ENCODE measurements at places on chromosomes 12 and 14. TPM values are rescaled to one million over a fixed set of nuclear protein-coding genes. Genes with fewer than 3 reads are reported as not detected.
A peak's percentile ranks its signal among the peaks of the same experiment; 100 is the strongest.

DNA sequence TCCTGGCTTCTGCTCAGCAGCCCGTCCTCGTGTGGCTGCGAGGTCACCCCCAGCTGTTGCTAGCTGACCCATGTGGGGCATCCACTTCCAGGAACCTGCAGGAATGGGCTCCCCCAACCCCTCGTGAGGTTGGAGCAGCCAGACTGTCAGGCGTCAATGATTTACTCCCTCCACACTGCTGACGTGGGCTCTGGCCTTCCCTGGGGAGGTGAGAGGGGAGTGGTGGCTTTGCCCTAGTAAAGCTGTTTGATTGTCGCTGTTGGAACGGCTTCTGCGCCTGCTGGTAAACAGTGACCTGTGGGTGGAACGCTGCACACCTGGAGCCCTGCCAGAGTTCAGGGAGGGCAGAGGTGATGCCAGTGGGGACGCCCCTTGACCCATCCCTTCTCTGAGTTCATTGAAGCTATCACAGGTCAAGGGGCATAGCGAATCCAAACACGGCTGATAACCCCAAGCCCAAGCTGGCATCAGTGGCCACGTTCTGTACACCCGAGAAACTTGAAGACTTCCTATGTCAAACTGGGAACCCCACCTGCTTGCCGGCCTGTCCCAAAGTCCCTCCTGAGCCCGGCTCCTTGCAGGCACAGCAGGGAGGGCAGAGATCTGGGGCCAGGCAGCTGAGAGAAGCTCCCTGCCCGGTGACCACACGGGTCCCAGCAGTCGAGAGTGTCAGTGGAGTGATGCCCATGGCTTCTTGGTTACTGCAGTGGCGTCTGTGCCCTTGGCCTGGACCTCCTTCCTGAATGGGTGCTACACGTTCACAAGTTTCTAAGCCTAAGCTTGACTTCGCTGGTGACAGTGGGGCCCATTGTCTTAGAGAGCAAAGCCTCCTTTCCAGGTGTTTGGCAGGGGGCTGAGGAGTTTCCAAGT lies 2.7 kb downstream of the ASPG start:
- DNase-seq = no peak

DNA sequence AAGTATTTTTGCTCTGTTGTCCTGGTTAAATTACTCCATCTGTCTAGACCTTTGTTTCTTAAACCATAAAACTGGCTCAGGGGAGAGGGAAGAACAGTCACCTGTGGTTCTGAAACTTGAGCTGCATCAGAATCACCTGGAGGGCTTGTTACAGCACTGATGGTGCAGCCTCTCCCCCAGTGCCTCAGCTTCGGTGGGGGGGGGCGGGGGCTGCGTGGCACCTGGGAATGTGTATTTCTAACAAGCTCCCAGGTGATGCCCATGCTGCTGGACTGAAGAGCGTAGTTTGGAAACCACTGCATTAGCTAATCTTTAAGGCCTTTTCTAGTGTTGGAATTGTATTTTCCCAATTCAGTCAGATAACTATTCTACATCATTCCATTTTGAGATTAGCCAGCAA lies 42.7 kb downstream of the GPHB5 start:
- no peak for DNase-seq

- DNase-seq = no peak
Measured at GRCh38 chr12:3885277-3886094, 12.3 kb upstream of the PARP11 start.

Gene PPP1CC
- 118 TPM for total RNA-seq

Gene ENO2
- total RNA-seq = 5.6 TPM

DNA sequence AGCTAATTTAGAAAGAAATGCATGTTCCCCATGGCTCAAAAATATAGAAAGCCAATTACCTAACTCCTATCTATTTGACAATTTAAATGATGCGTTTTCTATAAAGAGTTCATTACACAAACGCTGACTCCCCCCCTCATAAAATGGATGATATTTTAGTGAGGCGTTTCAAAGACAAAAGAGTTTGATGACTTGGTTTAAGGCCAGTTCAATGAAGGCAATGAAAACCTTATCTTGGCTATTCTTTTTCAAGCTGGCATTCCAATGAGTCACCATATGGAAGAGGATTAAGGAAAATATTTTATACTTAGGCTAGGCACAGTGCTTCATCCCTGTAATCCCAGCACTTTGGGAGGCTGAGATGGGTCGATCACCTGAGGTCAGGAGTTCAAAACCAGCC lies 62.7 kb downstream of the HMGA2 start:
- DNase-seq = peak; percentile 42

Gene OVCH1
- not detected for total RNA-seq

- no peak for DNase-seq
Measured at GRCh38 chr14:102315121-102315520, 4.4 kb upstream of the ZNF839 start.

- no peak for DNase-seq
Measured at GRCh38 chr14:24958271-24958670, 91.7 kb downstream of the STXBP6 start.

Gene FAM90A1
- total RNA-seq = 0.43 TPM

- DNase-seq = peak; percentile 28
Measured at GRCh38 chr12:12999271-12999958, 650 bp downstream of the HEBP1 start.

Data from MG63 (cell line).